ENCODE measurements at places on chromosomes 16 and 17.
A peak's percentile ranks its signal among the peaks of the same experiment; 100 is the strongest.

GRCh38 chr17:49403514-49404289 lies 11.0 kb downstream of the PHB1 start:
- no peak for DNase-seq

- DNase-seq: no peak
Measured at GRCh38 chr16:78789561-78789960, 690.1 kb downstream of the WWOX start.

GRCh38 chr16:87979352-87979751 lies 28.1 kb downstream of the BANP start:
- DNase-seq: no peak

GRCh38 chr17:81612172-81612970 lies 24.5 kb downstream of the NPLOC4 start:
- DNase-seq: no peak

GRCh38 chr17:50634224-50634914 lies at the start of gene ABCC3:
Gene ABCC3, plus strand, starts transcription at chr17:50634881. Its CDS starts 56 bp downstream, at chr17:50634937.
- DNase-seq: no peak

- no peak for DNase-seq
Measured at GRCh38 chr17:67784364-67785121, 40.8 kb upstream of the BPTF start.

- no peak for DNase-seq
Measured at GRCh38 chr16:72800524-72801161, 247.3 kb downstream of the ZFHX3 start.

GRCh38 chr17:4569591-4569990 lies 9.2 kb upstream of the GGT6 start:
- no peak for DNase-seq

DNA sequence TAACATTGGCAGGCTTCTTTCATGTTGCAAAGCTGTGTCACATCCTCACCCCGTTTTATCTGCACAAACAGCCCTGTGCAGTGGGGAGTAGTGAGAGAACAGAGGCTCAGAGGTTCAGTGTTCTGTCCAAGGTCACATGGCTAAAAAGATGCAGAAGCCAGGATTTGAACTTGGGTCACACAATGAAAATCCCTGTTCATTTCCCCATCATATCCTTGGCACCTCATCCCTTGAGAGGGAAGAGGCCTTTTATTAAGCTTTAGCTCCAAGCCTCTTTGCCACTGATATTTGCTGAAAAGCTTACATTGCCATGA lies 106.6 kb downstream of the AMFR start:
- DNase-seq: no peak

DNA sequence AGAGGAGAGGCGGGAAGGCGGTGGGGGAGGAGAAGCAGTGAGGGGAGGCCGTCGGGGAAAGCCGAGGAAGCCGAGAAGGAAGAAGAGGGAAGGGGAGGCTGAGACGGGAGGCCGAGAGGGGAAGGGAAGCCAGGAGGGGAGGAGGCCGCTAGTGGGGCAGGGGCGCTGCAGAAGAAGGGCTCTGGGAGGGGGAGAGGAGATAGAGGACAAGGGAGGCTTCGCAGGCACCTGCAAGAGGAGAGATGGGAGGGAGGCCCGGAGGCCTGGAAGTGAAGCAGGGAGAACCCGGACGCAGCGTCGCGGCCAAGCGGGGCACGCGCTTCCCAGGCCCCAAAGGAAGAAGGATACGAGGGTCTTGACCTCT lies 2.3 kb downstream of the C17orf58 start:
- no peak for DNase-seq

GRCh38 chr16:67833030-67833414 lies 9.1 kb upstream of the THAP11 start:
- no peak for DNase-seq

DNA sequence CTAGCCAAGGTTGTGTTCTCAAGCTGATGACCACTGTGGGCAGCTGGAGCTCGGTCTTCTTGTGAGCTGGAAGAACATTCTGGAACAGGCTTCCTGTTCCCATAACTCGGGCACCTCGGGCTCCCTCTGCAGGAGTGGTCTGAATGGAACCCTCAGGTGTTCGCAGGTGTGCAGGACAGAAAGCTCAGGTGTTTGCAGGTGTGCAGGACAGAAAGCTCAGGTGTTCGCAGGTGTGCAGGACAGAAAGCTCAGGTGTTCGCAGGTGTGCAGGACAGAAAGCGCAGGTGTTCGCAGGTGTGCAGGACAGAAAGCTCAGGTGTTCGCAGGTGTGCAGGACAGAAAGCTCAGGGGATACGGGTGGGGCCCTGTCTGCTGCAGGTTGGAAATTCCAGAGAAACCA lies 109.0 kb upstream of the CACNG5 start:
- no peak for DNase-seq

GRCh38 chr16:49575346-49576172 lies 202.0 kb downstream of the C16orf78 start:
- DNase-seq: no peak

GRCh38 chr16:16189842-16190241 lies 33.5 kb downstream of the ABCC6 start:
- no peak for DNase-seq

- DNase-seq: no peak
Measured at GRCh38 chr17:16191604-16192003, 23.7 kb downstream of the NCOR1 start.

GRCh38 chr17:76549539-76549938 lies 9.7 kb downstream of the PRCD start:
- DNase-seq: no peak

GRCh38 chr16:23987443-23987842 lies 151.7 kb downstream of the PRKCB start:
- no peak for DNase-seq

GRCh38 chr16:57649443-57649751 lies 18.7 kb upstream of the ADGRG3 start:
- DNase-seq: no peak

- no peak for DNase-seq
Measured at GRCh38 chr17:32302037-32302436, 36.4 kb downstream of the RHBDL3 start.

DNA sequence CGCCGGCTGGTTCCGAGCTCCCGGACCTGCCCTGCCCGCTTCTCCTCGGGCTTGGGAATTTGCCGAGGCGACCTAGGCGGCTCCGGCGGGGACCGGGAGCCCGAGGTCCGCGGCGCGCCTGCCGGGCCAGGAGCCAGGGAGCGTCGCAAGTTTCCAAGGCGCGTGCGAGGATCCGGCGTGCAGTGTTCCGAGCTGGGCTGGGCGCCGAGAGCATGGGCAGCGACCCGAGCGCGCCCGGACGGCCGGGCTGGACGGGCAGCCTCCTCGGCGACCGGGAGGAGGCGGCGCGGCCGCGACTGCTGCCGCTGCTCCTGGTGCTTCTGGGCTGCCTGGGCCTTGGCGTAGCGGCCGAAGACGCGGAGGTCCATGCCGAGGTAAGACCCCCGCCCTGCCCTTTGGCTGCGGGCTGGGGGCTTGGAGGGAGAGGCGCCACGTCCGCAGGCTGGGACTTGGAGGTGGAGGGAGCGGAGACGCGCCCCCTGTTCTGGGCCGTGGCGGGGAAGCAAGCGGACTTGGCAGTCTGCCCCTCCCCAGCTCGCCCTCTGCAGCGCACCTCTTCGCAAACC lies 668 bp downstream of the MMP15 start:
- DNase-seq: peak; percentile 70

DNA sequence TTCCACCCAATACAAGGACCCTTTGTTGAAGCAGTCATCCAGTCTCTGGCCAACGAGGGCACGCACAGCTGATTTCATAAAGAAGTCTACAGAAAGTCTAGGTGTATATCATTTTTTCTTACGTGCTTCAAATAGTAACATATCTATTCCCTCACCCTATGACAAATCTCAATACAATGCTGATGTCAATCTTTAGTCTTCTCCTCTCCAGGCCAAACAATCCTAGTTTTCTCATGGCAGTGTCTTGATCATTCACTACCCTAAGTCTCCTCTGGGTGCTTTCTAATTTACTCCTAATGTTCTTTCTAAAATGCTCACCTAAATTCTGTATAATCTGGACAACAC lies 92.6 kb downstream of the CACNG1 start:
- DNase-seq: no peak

- DNase-seq: no peak
Measured at GRCh38 chr17:81456091-81456490, 56.5 kb downstream of the ACTG1 start.

DNA sequence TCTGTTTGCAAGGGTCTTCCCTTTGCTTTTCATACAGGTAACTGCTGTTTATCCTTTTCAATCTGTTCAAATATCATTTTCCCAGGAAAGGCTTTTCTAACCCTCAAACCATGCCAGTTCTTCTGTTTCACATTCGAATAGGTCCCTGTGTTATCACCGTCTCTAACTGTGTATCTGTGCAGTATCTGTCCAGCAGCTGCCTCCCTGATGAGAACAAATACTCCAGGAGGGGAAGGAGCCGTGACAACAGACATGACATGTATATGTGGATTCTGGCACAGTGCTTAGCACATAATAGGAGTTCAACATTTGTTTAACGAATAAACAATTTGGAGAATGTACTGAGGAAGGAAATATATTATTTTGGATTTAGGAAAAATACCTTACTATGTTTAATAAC lies 95.7 kb downstream of the STX8 start:
- no peak for DNase-seq

- DNase-seq: no peak
Measured at GRCh38 chr17:76417499-76418143, 33.2 kb downstream of the SPHK1 start.

DNA sequence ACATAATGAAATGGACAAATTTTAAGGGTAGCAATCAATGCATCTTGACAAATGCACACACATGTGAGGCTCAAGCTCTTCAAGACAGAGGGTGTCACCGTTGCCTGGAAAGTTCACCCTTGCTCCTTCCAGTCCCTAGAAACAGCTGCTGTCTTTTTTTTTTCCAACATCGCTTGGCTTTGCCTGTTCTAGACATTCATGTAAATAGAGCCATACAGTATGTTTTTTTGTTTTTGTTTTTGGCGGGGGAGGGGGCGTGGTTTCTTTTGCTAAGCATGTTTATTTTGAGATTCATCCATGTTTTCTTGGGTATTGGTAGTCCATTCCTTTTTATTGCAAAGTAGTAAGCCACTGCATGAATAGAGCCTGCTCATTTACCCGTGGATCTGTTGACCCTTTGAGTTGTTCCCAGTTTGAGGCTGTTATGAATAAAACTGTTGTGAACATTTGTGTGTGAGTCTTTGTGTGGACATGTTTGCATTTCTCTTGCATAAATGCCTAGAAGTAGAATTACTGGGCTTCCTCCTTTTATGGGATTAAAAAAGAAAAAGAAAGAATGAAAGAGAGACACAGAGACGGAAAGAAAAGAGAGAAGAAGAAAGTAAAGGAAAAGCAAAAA lies 78.4 kb downstream of the NT5M start:
- DNase-seq: no peak

GRCh38 chr17:3635474-3636153 lies 436 bp downstream of the SHPK start:
- no peak for DNase-seq

DNA sequence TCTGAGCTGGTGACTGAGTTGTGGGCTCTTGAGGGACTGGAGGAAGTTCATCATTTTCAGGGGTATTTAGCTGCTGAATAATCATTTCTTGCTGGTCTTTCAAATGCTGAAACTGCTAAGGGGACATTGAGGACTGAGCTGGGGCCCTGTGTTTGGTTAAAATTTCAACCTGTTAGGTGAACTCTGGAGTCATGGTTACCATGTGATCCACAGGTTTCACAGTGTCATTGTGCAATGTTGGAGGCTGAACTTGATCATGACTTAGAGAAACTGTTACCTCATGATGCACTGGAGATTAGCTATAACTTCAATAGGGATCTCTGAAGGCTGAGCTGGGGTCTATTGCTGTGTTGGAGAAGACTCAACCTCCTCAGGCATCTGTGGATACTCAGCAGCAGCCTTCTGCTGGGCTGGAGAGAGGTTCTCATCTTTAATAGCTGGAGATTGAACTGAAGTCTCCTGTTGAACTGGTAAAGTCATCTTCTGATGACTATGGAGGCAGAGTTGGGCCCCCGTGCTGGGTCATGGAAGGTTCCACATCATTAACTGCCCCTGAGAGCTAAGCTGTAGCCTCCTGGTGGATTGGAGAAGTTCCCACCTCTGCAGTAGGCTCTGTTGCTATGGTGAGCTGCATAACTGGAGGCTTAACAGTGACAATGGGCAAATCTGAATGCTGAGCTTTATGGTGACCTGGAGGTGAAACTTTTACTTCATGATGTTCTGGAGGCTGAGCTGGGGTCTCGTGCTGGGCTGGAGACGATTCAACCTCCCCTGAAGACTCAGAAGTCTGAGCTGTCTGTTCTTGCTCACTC lies 15.2 kb downstream of the RDM1 start:
- no peak for DNase-seq

DNA sequence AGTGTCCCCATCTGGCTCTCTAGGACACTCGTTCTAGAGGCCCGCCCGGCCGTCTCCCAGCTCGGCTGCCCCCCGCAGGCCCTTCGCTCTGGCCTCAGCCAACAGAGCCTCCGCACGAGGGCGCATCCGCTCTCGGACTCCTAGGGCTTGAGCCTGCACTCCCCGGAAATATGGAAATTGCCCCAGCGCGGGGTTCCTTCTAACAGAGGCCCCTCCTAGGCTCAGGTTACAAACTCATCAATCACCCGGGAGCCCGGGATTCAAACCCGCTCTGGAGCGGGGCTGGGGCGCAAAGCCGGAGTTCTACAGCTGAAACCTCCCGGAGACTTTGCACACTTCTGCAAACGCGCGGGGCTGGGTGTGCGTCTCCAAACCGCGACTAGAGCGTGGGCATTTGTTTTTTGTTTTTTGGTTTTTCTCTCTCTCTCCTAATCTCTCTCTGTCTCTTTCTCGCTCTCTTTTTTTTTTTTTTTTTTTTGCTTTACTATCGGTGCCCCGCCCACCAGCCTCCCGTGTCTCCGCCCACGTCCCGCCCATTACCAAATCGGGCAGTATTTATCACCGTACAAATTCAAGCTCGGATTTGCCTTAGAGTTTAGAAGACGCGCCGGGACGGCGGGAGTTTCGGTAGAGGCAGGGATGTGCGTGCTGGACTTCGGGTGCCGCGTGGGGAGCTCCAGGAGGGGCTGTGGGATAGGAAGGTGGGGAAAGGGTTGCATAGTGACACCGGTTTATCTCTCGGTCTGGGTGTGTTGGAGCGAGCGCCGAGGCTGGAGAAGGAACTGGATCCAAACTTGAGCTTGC lies 2.4 kb upstream of the FOXL1 start:
- peak; percentile 71 for DNase-seq

GRCh38 chr16:53984936-53985335 lies 281.0 kb downstream of the FTO start:
- no peak for DNase-seq

DNA sequence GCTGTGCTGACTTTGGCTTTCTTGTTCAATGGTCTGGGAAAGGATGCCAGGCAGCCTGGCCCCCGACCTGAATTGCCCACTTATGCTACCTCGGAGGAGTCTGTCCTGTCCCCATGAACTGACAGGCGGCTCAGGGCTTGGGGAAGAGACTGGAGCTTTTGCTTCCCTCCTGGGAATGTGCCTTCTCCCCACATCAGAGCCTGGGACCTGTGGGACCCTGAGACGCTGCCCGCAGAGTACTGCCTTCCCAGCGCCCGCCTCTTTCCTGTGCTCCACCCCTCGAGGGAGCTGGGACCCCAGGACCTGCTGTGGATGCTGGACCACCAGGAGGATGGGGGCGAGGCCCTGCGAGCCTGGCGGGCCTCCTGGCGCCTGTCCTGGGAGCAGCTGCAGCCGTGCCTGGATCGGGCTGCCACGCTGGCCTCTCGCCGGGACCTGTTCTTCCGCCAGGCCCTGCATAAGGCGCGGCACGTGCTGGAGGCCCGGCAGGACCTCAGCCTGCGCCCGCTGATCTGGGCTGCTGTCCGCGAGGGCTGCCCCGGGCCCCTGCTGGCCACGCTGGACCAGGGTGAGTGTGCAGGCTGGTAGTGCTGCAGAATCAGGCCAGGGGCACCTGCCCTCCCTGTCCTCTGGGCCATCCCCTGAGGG lies 18.5 kb downstream of the FCSK start:
- no peak for DNase-seq

Data from activated CD8-positive, alpha-beta memory T cell treated with anti-CD3 and anti-CD28 coated beads for 24 hours (primary cell).